Omental fat pad (tissue), 4 donors: ENCODE measurements at places on chromosomes 4 and X.
A peak's percentile ranks its signal among the peaks of the same experiment; 100 is the strongest.

DNA sequence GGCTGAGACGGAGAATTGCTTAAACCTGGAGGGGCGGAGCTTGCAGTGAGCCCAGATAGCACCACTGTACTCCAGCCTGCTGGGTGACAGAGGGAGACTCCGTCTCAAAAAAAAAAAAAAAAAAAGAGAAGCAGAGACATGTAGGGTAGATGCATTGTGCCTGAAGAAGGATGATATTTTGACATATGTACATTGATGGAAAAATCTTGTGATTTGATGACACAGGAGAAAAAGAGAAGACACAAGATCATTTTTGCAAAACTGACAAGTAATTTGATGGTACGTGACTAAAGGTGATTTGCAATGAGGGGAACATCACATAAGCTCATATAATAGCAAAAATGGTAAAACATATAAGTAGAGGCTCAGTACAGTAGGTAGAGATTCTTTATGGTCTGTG is 340.1 kb upstream of the FSTL5 start:
- DNase-seq = no peak

GRCh38 chr4:89483833-89484232 is 176.2 kb upstream of the GPRIN3 start:
- no peak for DNase-seq

DNA sequence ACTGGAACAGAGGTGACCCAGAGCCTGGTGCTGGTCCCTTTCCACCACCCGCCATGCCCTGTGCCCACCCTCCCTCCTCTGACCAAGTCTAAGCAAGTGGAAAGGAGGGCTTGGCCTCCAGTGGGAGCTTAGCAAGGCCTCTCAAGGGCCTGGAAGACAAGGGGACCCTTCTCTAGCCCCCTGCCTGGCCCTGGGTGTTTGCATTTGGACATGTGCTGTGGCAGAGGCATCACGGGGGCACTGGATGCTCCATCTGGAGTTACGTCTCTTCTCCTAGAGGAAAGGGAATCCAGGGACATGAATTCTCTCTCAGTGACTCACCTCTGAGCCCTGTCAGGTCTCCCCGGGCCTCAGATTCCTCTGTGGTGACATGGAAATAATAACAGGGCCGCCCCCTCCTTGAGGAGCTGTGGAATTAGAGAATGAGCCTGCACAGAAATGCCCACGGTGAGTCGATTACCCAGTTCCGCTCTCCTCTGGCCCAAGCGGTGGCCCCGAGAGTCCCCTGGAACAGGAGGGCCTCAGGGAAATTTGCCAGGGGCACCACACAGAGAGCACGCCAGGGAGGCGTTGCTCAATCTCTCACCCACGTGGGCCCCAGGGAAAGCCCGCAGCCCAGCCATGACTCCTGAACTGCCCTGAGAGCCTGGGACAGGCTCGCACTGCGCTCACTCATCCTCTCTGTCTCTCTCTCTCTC is 189.6 kb downstream of the BCOR start:
- DNase-seq = no peak

DNA sequence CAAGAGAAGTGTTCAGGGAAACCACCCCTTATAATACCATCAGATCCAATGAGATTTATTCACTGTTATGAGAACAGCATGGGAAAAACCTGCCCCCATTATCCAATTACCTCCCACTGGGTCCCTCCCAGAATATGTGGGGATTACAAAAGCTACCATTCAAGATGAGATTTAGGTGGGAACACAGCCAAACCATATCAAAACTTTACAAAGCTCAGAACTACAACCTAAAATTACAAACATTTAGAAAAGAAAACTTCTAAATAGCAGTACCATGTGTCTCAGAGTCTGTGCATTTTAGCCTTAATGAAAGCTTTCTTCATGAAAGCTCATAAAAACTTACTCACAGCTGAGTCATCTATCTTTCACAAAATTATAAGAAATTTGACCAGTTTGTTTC is 1442.8 kb upstream of the PCDH7 start:
- DNase-seq = no peak

DNA sequence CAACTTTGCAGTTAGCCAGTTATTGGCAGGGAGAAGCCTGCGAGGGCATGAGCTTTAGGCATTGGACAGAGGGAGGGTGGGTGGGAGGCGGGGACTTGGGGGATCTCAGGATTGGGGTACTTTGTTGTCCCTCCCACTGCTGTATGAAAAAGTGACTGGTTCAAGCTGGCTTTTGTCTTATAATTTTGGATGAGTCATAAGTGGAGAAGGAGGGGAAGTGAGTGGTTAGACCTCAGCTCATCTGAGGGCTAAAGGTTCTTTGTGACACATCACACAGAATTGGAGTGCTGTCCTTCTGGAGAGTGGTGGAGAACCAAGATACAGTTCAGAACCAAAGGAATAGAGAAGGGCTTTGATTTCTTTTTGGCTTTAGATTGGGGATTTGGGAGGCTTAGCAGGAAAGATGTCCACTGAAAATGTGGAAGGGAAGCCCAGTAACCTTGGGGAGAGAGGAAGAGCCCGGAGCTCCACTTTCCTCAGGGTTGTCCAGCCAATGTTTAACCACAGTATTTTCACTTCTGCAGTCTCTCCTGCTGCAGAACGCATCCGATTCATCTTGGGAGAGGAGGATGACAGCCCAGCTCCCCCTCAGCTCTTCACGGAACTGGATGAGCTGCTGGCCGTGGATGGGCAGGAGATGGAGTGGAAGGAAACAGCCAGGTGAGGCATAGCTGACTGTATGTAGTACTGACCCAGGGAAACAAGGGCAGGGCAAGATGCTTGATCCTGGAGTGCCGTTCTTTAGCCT is at the start of gene SLC4A4:
Gene SLC4A4, plus strand, starts transcription at position 175 of the 748 bp plus-strand sequence.
- DNase-seq = no peak

DNA sequence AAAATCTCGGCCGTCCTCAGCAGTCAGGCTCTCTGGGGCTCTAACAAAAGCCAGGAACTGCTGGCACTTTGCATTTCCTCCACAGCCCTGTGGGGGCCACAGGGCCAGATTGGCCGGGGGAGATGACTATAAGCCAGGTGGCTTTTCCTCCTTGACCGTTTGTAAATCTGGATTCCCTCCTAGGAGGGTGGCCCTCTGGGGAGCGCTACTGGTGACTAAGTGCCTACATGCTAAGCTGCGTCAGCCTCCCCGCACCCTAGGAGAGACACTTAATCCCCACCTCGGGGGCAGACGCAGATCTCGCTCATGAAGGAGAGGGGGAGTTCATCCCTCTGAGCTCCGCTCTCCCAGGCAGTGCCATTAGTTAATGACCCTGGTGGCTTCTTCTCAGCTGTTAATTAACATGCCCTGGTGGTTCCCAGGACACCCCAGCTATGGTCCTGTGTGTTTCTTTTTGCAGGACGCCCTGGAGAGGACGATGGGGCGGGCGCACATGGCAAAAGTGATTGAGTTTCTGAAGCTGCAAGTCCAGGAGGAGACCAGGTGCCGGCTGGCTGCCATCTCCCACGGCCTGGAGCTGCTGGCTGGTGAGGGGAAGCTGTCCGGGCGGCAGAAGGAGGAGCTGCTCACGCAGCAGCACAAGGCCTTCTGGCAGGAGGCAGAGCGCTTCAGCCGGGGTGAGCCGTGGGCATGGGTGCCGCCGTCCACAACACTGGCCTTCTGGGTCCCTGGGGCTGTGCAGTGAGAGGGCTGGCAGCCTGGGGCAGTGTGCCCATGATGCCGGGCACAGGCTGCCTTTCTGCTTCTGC is 41.6 kb downstream of the EVC start:
- DNase-seq = no peak

GRCh38 chrX:43655151-43656004 is 721 bp upstream of the MAOA start:
- peak; percentile 25 for DNase-seq

- DNase-seq = no peak
Measured at GRCh38 chr4:72505314-72505744, 63.7 kb downstream of the ADAMTS3 start.

- no peak for DNase-seq
Measured at GRCh38 chrX:118116713-118117550, at the start of gene KLHL13. Gene KLHL13 (minus strand): TSS chrX:118116810. CDS start chrX:118028473, 88,337 bp downstream.

DNA sequence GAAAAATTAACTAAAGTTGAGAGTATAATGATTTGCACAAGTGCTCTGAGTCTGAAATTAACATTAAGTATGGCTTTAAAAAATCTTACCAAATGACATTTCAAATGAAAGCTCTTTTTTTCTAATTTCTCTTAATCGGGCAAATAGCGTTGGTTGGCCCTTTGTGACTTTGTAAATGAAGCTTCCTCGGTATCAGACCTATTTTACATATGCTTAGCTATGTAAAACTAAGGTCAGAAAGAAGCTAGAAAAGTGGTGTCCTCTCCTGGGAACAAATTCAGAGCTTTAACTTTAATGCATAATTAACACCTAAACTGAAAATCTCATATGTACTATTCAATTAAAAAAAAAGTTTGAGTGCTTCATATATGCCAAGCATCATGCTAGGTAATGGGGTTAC is 62.7 kb downstream of the N4BP2 start:
- DNase-seq = no peak

DNA sequence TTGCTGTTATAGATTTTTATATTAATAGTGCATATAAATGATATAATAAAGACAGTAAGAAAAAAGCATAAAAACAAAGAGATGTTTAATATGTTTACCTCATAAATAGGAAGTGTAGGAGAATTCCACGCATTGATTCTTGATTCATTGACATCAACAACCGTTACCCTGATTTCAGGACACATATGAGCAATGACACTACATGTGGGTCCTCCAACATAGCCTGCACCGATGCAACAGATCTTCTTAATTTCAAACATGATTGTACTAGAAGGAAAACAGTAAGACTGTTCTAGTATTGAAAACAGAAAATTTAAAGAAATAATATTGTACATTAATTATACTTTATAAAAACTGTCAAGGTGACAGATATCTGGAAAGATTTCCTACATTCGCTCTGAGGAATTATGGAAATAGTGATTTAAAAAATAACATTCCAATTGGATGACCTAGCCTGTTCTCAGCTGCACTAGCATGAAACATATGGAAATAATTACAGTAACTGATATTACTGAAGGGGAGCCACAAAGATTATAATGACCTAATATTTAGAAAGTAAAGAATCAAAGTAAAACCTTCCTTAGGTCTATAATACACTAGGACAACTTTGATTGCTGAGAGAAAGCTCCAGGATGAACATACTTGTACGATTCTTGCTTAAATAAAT is 5.9 kb downstream of the UGDH start:
- DNase-seq = no peak

- no peak for DNase-seq
Measured at GRCh38 chrX:115642311-115642710, 81.3 kb downstream of the PLS3 start.

DNA sequence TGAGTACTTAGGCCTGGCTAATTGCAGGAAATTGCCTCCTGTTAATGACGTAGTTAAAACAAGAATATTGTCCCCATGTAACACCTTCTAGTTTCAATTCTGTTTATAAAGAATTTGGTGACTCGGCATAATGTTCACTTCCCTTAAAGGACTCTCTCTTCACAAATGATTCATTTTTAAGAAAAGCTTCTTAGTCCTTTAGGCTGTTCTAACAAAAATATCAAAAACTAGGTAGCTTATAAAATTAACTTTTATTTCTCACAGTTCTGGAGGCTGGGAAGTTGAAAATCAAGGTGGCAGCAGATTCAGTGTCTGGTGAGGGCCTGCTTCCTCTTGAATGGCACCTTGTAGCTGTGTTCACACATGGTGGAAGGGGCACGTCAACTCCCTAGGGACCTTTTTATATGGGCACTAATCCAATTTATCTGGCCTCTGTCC is 23.8 kb downstream of the COL25A1 start:
- DNase-seq = no peak

DNA sequence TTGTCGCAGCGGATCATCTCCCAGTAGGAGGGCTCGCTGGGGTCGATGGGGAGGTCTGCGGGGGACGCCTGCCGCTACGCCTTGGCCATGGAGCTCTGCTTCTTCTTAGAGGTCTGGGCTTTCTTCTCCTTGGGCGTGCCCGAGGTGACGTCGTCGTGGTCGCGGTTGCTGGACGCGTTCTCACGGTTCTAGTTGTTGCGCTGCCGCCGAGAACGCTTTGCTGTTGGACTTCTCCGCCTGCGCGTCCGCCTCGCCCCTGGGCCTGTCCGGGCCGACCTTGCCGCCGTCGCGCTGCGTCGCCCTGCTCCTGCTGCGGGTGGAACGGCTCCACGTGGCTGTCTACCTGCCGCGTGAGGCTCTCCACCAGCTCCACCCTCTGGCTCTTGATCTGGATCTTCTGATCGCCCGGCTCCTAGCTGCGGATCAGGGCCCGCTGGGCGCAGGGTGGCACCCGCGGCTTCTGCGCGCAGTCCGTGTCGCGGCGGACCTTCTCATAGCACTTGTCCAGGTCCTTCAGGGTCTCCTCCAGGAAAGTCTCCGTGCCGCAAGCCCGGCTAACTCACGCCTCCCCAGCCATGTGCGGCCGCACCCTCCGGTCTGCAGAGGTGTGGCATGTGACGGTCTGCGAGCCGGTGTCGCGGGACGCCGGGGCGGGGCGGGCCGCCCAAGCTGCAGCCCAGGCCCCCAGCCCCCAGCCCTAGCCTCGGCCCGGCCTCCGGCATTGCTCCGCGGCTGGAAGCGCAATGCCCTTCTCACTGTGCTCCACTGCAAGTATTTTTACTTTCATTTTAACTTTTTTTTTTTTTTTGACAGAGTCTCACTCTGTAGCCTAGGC is 40.5 kb upstream of the OGT start:
- no peak for DNase-seq

DNA sequence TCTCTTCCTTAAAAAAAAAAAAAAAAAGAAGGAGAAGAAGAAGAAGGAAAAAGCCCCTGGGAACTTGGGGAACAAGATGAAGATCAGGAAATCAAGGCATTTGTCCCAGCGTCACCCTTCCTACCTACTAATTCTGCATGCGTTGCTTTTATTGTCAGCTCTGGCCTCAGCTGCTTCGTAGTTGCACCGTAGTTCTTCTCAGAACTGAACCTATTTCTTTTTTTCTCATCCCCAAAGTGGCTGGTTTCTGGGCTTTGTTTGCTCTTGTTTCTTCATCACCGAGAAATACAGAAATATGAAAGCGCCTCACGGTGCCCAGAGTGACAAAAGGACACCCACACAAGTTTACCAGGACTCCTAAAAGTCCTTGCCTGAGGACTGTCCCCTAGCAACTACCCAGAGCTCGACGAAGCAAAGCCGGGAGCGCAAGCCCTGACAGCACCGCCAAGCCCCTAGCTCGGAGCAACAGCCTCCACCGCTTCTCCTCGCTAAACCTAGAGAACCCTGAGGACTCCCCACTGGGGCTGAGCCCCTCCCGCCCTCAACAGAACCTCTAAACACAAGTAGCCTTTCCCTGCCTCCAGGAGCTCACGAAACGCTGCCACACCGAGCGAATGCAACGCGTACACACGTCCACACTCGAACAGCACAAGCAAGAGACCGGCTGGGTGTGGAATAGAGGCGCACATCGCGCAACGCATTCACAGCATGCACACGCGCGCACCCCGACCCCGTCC is 710 bp downstream of the PRKG2 start:
- no peak for DNase-seq

- no peak for DNase-seq
Measured at GRCh38 chrX:69076088-69076487, 89.2 kb downstream of the PJA1 start.

DNA sequence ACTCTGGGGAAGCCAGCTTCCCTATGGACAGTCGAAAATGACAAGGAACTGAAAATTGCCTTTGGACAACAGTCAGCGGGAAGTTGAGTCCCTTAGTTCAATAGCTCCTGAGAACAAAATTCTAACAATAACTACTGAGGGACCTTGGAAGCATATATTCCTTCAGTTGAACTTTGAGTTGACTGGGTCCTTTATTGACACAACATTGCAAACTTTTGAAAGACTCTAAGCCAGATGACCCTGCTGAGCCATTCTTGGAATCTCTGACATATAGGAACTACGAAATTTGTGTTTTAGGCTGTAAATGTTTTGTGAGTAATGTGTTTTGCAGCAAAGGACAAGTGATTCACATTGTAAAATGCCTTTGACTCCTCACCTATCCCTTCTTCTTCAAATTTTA is 548.8 kb upstream of the LCORL start:
- no peak for DNase-seq

- DNase-seq = no peak
Measured at GRCh38 chrX:152520653-152521052, 69.5 kb upstream of the GABRA3 start.
